ENCODE measurements at places on chromosomes 5 and 9.
A peak's percentile ranks its signal among the peaks of the same experiment; 100 is the strongest.

- DNase-seq = no peak
Measured at GRCh38 chr9:4630836-4631235, 31.3 kb upstream of the PLPP6 start.

GRCh38 chr5:107155707-107156106 lies 515.0 kb downstream of the EFNA5 start:
- peak; percentile 20 for DNase-seq

DNA sequence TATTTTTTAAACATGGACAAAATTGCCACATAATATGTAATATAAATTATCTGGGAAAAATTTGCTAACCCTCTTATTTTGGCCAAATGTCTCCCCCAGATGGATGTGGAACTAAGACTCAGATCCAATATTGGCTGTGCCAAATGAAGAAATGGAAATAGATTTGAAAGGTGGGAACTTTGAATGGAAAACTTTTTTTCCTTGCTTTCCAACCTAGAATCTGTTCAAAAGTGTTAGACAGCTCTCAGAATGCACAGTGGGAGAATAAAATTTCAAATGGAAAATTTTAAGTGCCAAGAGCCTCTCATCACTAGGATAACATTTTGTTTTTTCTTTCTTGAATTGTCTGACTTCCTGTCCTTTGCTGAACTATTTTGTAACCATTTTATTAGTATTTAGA lies 142.6 kb upstream of the GAS1 start:
- DNase-seq = peak; percentile 78

- DNase-seq = no peak
Measured at GRCh38 chr5:123628860-123629544, 117.0 kb downstream of the CSNK1G3 start.

GRCh38 chr9:33250458-33250995 lies 10.6 kb downstream of the SPINK4 start:
- no peak for DNase-seq

DNA sequence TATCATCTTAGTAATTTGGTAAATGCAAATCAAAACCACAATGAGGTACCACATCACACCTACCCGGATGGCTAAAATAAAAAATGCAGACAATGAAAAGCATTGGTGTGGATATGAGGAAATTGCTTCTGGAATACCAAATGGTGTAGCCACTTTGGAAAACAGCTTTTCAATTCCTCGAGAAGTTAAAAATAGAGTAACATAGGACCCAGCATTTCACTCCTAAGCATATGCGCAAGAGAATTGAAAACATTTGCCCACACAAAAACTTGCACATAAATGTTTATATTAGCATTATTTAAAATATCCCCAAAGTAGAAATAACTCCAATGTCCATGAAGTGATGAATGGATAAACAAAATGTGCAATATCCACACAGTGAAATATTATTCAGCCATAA lies 608.7 kb downstream of the ISL1 start:
- DNase-seq = no peak

DNA sequence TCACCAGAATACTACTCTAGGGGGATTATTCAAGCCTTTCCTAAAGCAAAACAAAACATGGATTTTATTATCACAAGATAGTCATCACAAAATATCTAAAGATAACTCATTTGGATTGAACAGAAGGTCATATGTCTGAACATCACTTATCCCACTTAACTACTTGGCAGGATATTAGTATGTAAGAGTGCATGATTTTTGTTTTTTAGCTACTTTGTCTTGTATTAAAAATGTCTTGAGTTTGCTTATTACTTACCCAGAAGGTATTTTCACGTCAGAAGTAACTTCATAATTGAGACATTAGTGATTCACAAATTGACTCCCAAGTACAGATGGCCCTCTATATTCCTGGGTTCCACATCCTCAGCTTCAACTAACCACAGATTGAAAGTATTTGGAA lies 113.8 kb downstream of the TLE4 start:
- DNase-seq = no peak

DNA sequence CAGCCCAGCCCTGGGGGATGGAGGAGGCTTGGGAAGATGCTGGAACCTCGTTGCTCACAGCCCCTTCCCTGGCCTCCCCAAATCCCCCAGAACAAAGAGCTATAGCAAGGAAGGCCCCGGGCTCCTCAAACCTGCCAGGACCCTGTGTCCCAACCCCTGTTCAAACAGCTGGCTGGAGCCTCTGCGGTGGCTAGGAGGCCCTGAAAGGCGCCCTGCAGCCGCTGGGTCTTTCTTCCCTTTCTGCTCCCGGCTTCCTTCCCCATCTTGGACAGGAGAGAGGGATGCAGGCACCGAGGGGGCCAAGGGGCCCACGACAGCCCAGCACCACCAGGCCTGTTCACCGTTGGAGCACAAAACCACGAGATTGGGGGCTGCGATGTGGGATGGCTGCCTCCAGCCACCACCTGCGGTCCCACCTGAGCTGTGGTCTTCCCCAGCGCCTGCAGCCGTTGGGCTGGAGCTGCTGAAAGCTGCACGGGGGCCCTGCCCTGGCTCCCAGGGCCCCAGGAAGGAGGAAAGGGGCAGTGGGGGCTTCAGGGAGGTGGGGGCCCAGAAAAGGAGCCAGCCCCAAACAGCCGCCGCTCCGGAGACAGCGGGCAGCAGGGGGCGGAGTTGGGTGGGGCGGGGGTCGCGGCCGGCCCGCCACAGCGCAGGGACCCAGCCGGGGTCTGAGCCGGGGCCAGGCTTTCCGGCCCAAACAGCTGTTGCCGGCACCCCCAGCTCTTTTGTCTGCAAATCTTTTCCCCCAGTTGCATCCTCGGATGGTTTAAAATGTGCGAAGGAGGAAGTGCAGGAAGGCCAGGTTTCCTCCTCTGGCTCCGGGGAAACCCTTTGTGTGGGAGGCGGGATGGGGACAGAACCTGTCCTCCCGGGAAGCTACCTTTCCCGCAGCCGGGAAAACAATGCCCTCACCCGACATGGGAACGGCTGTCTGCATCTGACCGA lies 16.1 kb downstream of the NOTCH1 start:
- DNase-seq = no peak

DNA sequence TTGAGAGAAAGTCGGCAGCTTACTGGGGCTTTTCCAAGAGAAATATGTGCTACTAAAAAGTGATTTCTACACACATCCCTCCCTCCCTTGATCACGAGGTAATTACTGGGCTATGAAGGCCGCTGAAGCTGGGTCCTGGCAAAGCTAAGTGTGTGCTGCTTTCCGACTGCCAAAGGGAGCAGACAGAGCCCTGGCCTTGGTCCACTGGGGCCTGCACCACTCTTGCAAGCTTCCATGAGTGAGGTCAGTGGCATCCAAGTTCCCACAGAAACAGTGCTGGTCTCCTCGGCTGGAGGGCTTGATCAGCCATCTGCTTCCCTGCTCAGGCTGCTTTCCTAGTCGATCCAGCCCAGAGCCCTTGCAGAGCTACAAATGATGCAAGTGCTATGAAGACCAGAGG lies 154.8 kb upstream of the LHFPL2 start:
- DNase-seq = peak; percentile 61

DNA sequence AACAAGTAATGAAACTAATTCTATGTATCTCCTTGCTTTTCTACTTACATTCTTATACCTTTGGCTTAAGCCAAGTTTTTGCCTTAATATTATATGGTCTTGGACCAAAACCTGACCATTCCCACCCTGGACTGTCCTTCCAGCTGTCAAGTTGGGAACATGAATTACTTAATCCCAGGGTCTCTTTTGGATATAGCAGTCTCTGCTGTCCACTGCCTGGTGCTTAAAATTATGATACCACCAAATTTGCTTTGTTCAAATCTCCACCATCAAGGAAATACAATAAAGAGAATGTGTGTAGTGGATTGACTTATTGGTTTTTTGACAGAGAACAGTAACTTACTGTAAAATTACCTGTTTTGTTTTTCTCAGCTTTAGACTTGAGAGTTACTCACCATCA lies 66.2 kb downstream of the ABHD17B start:
- no peak for DNase-seq

- DNase-seq = no peak
Measured at GRCh38 chr5:87900419-87900818, 368.2 kb downstream of the TMEM161B start.

DNA sequence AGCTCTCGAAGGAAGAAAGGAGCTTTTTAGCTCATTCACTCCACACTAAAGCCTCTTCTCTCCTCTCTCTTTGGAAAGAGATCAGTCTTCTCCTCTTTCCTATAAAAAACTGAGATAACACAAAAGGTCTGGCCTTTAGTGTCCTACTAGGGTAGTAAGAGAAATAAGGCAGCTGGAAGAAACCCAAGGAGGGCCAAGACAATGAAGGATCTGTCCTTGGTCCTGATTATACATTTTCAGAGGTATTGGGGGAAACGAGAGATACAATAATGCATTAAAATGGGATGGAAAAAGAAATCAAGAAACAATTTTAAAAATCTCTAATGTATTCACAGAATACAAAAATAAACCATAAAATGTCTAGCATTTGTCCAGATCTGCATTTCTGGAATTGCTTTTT lies 184.0 kb downstream of the SLF1 start:
- peak; percentile 4 for DNase-seq

GRCh38 chr5:1037123-1037670 lies 28.6 kb downstream of the NKD2 start:
- no peak for DNase-seq

DNA sequence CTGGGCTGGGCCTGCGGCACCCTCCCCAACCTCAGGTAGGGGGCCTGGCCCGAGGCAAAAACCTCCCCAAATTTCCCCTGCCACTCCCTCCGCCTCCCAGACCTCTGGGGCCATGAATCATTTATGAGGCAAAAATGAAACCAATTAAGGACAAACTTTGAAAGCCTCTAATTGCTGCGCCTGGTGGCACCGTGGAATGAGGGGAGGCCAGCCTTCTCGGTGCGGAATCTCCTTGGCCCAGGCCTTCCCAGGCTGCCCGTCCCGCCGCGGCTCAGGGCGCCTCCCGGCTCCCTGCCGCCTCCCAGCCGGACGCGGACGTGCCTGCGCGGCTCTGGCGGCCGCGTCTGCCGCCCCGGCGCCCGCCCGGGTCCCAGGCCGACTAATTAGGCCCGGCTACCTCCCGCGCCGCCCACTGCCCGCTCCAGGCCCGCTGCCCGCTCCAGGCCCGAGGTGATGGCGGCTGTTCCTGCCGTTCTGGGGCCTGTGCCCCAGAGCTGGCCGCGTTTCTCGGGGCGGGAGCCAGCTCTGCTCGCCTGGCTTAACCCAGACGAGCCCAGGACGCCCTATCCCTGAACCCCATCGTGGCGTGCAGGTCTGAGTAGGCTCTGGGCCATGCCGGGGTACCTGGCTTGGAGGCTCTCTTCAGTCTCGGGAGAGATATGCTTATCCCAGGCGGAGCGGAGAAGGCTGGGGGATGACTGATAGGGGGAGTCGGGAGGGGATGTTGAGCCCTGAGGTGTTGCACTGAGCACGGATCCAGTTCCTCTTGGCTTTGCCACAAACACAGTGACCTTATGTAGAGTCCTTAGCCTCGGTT lies 20.1 kb downstream of the CXXC5 start:
- peak; percentile 75 for DNase-seq

GRCh38 chr5:32679218-32679617 lies 31.9 kb upstream of the NPR3 start:
- no peak for DNase-seq

- peak; percentile 58 for DNase-seq
Measured at GRCh38 chr9:83509402-83509801, 28.8 kb downstream of the FRMD3 start.

GRCh38 chr5:10655972-10656830 lies 92.3 kb downstream of the ANKRD33B start:
- DNase-seq = peak; percentile 32

GRCh38 chr5:57700072-57700471 lies 217.5 kb upstream of the ACTBL2 start:
- no peak for DNase-seq

GRCh38 chr5:3075309-3075708 lies 323.8 kb upstream of the IRX2 start:
- DNase-seq = no peak

DNA sequence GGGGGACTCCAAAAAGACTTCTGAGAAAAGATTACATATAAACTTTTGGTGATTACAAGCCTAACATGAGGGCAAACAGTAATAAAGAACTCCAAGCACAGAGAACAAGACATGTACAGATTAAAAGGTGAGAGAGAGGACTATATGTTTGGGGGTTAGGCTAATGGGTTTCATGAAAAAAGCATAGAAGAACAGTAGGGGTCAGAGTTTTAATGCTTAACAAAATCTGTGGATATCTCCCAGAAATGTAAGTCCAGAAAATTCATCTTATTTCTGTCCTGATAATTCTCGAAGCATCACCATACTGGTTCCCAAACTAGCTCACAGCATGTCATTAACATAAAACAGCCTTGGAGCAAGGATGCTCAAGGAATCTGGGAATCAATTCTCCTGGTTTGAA lies 137.2 kb downstream of the ARRDC3 start:
- no peak for DNase-seq

DNA sequence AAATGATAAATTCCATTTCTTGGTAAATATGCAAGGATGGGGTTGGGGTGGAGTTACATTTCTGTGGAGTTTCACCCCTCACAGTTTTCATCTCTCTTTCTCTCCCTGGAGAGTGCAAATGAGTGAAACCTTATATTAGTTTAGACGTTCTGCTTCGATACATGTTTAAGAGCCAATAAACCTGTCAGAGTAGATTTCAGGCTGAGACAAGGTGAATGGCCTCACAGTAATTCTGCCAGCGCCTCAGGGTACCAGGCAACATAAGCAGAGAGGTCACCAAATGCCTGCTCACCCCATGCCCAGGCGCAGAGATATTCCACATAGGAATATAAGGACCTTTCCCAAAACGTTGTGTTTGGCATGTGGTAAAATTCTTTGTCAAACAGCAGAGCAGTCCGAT lies 154.9 kb upstream of the VLDLR start:
- DNase-seq = no peak

GRCh38 chr5:72326306-72326649 lies 6.1 kb downstream of the PTCD2 start:
- DNase-seq = peak; percentile 59

GRCh38 chr5:75351139-75351926 lies 14.3 kb downstream of the HMGCR start:
- no peak for DNase-seq

DNA sequence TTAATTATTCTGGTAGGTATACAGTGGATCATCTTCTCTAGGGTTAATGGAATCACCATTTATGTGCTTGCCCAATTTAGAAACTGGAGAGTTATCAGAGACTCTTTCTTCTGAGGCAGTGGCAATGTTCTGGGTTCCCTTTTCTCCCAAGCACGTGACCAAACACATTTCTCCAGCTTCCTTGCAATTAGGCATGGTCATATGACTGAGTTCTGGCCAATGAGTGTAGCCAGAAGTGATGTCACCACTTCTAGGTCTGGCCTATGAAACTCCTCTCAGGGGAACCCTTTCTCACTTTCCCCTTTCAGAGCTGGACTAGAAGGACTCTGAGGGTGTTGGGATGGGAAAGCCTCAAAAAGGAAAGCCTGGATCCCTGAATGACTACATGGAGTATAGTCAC lies 172.0 kb downstream of the NSG2 start:
- DNase-seq = no peak

GRCh38 chr5:150299571-150300327 lies 3.0 kb downstream of the ARSI start:
- DNase-seq = peak; percentile 41

DNA sequence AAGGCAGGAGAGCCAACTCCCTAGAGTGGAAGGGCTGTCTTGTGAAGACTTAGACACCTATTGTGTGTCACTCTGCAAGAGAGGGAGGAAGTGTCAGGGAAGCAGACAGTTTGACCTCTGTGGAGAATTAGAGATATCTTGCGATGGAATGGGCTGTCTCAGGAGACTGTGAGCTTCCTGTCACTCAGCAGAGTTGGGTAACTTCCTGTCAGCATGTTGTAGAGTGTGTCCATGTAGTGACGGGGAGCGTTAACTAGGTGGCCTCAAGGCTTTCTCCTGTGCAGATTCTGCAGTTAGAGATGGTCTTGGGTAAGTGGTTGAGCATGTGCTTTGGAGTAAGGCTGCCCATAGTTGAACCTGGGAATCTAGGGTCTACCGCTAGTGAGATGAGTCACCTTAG lies 136.5 kb downstream of the KIF4B start:
- no peak for DNase-seq
